Esophagus mucosa (tissue), 1 donor: ENCODE measurements at places on chromosomes 12 and 14.

GRCh38 chr12:86226481-86226880 is 29.7 kb downstream of the MGAT4C start:
- no peak for ATAC-seq

GRCh38 chr12:106090591-106091445 is 47.9 kb downstream of the NUAK1 start:
- peak; percentile 39 for ATAC-seq

DNA sequence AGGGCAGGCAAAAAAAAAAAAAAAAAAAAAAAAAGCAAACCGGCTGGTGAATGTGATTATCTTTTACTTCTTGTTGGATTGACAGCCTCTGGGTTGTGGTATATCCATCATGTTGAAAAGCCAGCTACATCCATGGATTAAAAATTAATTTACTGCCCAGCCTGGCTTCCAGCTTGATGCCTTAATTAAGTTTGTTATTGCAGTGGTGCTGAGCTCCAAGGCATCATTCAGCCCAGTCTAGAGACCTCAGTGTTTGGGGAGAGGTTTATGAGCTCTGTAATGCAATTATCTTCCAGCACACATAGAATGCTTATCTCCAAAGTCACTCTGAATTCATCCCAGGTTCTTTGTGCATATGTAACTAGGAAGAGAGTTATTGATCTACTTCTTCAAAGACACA is 114.8 kb downstream of the RIMBP2 start:
- no peak for ATAC-seq

- ATAC-seq: no peak
These were observed 77.9 kb downstream of the SPRING1 start for GRCh38 chr12:116659771-116660481.

DNA sequence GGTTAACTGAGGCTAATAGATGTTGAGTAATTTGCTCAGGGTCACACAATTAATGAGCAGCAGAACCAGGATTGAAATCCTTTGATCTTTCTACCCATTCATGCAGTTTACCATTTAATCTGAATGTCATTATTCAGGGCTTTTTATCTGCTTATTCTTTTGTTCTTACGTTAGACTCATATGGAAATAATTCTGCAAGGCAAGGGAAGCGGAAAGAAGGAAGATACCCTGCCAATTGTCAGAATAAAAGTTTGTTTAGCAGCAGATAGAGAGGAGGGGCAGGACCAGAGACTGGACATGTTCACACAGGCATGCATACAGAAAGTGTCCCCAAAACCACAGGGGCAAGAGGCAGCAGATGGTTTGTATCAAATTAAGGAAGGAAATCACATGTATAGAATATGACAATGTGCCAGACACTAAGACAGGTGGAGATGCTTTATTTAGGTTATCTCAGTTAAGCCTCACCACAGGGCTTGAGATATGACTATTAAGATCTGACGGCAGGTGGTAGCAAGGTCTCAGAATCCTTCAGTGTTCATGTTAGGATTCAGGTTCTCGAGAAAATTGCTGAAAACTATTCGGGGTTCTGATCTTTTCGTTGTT is 29.8 kb downstream of the BRMS1L start:
- no peak for ATAC-seq

DNA sequence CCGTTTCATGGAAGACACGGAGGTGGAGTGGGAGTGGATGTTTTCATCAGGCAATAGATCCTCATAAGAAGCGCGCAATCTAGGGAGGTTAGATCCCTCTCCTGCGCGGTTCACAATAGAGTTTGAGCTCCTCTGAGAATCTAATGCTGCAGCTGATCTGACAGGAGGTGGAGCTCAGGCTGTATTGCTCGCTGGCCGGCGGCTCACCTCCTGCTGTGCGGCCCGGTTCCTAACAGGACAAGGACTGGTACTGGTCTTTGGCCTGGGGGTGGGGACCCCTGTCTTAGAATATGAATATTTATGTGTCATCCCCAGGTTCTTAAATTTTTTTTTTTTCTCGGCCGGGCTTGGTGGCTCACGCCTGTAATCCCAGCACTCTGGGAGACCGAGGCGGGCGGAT is 36.7 kb downstream of the PRICKLE1 start:
- ATAC-seq: no peak

- ATAC-seq: peak; percentile 58
These were observed 527.2 kb downstream of the NRXN3 start for GRCh38 chr14:78697341-78697740.

- ATAC-seq: no peak
These were observed 11.7 kb upstream of the KRT73 start for GRCh38 chr12:52630008-52630500.

GRCh38 chr12:124474709-124475108 is 92.7 kb downstream of the NCOR2 start:
- ATAC-seq: no peak

DNA sequence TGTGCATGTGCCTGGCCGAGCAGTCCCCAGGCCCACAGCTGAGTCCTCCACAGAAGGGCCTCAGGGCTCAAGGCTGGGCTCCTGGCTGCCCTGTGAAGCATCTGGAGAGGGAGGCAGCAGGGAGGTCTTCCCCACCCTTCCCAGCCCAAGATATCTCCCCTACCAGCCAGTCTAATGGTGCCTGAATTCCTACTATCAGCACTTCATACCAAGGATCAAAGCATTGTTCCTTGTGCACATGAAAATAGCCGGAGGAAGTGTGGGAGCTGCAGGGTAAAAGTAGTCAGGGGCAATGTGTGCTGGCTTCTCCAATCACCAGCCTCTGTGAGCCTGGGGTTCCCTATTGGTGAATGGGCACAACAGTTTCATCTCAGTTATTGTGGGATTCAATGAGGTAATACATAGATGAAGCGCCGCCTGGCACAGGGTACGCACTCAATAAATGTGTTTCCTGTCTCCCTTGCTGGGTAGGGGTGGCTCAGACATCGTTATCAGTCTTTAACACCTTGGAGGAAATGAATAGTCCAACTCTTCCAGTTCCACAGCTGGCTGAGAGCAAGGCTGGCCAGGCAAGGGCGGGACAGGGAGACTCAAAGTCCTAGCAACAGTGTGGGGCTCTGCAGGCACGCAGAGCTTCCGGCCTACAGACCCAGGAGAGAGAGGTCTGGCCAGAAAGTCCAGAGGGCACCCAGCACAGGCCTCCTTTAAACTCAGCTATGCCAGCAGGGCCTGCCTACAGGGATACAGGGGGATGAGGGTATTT is 39.1 kb upstream of the PNMA1 start:
- ATAC-seq: peak; percentile 21

GRCh38 chr12:82565966-82566365 is 120.7 kb upstream of the TMTC2 start:
- ATAC-seq: no peak

GRCh38 chr14:96965885-96966595 is 168.9 kb downstream of the VRK1 start:
- no peak for ATAC-seq
